Lower lobe of right lung (tissue), 2 donors: ENCODE measurements at places on chromosomes 7 and 10. TPM values are rescaled to one million over a fixed set of nuclear protein-coding genes. Genes with fewer than 3 reads are reported as not detected.

DNA sequence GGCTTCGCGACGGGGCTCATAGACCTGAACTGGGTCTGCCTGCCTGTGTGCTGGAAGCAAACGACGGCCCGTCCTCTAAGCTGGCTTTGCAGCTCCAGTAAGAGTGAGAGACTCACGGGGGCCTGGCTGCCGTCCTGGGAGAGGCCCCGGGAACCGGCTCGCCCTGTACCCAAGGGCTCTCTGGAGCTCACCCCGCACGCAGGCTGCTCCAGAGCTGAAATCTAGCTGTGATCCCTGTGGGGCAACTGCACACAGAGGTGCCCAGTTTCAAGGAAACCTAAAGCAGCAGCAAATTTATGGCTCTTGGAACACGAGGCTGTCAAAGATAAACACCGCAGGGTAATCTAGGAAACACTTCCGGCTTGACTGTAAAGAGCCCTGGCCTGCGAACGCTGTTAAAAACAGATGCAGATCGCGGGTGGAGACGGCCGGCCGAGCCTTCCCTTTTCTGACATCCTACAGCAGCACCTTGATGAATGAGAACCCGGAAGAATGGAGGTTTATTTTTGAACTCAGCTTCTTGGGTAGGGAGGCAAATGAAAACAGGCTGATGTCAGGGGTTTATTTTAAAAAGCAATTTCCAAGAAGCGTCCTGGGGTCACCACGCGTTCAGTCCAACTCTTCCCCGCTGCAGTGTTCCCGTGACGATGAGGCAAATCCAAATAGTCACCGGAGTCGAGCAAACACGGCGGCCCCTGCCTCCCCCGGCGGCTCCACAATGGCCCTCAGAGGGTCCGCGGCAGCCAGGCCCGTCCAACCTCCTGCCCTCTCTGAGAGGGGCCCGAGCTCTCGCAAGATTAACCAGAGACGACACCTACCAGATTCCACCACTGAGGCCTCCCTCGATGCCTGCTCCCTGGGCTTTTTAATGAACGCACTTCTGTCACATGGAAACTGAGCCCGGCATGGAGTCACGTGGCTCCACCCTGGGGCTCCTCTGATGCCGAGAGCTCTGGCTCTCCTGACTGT, 29.6 kb downstream of the AMZ1 start:
- peak; percentile 69 for DNase-seq

Gene ADAM22
- total RNA-seq, result 2.7 TPM

Gene ACTR3C
- total RNA-seq, result 18.6 TPM

- DNase-seq, result peak; percentile 52
Measured at GRCh38 chr10:114632869-114633715, 25.0 kb downstream of the ABLIM1 start.

DNA sequence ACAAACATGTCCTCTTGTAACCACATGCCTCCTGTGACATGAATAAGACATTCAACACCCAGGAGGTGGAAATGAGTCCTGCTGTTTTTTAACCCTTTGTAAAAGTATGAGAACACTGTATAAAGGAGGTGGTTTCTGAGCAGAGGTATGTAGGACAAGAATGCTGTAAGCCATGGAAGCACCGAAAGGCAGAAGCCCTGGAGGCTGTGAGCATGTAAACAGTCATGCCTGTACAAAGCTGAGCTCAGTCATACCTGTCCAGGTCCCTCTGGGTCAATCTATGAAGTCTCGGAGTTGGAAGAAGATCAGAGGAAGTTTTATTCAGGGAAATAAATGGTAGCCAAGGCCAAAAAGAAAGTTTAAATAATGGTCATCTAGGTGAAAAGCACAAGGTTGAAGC, 34.7 kb upstream of the XPNPEP1 start:
- DNase-seq, result no peak

DNA sequence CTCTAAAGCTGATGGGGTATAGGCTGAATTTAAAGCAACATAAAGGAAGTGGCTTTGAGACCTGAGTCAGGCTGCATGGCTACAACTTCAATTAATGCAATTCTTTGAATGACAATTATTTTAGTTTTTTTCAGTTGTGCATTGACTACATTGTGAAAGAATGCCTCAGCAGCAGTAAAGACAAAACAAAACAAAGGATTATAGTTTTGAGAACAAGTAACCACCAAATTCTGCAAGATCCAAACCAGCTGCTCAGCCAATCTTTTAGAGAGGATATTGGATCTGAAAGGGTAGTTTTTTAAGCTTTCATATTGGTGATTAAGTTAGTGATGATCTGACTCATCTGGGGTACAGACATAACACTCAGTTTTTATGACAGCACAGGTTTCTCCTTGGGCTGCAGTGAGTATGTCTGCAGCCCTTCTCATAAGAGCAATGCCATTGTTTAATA, 40.6 kb upstream of the ABCA13 start:
- no peak for DNase-seq

Gene RALA
- total RNA-seq, result 48.0 TPM

GRCh38 chr10:42969147-42969546, 107.7 kb upstream of the RET start:
- DNase-seq, result no peak

DNA sequence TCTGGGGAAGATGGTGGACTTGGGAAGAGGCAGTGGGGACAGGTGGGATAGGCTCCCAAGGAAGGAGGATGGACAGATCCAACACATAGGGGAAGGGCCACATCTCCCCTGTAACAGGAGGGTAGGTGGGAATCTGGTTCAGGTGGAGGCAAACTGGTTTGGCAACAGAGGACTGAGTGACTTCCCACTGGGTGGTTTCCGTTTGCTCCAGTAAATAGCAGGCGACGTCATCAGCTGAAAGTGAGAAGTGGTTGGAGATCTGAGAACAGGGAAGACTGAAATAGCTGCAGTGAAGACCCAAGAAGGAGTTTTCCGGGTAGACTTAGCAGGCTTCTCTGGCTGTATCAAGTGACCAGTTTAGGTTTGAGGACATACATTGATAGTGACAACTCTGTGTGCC, 504.4 kb downstream of the GALNT17 start:
- DNase-seq, result no peak

Gene TCAF2
- 6.2 TPM for total RNA-seq

Gene STRA8
- not detected for total RNA-seq

DNA sequence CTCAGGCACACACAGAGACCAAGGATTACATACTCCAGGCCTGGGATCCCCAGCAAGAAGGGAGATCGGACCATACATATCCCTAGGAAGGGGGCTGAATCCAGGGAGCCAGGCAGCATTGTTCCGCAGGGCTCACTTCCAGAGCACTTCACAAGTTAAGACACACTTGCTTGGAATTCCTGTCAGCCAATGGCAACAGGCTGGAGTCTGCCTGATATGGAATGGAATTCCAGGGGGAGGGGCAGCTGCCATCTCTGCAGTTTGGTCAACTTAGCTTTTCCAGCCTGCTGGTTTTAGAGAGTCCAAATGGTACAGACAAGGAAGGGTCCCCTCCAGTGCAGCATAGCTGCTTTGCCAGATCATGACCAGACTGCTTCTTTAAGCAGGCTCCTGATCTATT, 290.0 kb upstream of the GLI3 start:
- no peak for DNase-seq

Gene LIPN
- 1.6 TPM for total RNA-seq

DNA sequence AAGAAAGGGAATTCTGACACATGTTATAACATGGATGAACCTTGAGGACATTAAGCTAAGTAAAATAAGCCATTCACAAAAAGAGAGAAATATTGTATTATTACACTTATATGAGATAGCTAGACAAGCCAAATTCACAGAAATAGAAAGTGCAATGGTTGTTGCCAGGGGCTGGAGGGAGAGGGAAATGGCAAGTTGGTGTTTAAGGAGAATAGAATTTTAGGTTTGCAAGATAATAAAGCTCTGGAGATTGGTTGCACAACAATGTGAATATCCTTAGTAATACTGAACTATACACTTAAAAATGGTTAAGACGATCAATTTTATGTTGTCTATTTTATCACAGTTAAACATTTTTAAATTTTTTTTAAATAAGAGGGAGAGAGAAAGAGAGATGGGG, 25.0 kb upstream of the ADD3 start:
- no peak for DNase-seq

DNA sequence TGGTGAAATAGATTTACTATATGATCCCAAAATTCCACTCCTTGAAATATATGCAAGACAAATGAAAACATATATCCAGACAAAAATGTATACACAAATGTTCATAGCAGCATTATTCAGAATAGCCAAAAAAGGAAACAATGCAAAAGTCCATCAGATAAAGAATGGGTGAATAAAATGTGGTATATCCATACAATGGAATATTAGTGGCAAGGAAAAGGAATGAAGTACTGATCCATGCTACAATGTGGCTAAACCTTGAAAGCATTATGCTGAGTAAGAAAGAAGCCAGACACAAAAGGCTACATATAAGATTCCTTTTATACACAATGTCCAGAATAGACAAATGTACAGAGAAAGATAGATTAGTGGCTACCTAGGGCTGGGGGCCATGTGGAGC, 225.5 kb downstream of the PLXNA4 start:
- no peak for DNase-seq

- DNase-seq, result no peak
Measured at GRCh38 chr10:111018021-111018420, 58.8 kb upstream of the ADRA2A start.

Gene ABCB1
- 4.3 TPM for total RNA-seq

GRCh38 chr10:6647811-6648526, 67.9 kb upstream of the PRKCQ start:
- peak; percentile 54 for DNase-seq

Gene IRF5
- 46.0 TPM for total RNA-seq

Gene PNLIP
- not detected for total RNA-seq

DNA sequence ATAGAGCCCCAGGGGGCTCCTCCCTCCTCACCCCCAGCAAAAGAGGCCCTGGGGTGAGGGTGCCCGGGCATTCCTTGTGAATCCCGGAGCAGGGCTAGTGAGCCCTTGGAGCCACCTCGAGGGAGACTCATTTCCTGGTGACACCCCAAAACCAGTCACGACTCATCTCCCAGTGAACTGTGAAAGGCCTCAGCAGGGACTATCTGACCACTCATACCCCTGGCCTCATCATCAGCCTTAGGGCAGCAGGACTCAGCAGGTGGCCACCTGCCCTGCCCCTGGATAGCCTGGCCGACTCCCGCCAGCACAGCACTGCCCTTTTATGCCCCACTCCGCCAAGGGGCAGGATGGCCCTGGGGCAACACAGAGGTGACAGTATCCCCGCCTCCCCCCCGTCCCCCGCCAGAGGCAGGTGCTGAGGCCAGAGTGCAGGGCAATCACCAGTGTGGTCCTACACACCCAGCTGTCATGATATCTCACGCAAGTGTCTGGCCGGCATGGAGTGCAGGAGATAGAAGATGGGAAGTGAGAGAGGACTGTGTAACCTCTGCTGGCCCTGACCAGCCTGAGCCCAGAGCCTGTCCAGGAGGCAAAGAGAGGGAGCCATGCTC, 3.2 kb downstream of the SNCG start:
- DNase-seq, result no peak

GRCh38 chr7:84113906-84114850, 80.4 kb downstream of the SEMA3A start:
- DNase-seq, result no peak

Gene AGR2
- 93.0 TPM for total RNA-seq

DNA sequence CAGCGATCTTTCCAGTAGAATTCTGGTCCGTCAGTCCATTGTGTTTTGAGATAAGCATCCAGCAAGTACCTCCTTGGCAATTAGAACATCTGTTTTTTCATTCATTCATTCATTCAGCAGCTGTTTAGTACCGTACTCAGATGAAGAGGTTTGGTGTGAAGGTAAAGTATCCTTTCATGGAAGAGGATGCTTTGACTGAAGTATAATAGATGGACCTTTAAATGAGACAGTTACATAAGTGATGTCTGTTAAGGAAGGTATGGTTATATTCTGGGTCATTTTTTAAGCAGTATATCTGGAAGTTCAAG, 1.2 kb downstream of the MAPK8 start:
- no peak for DNase-seq

Gene KCNH2
- total RNA-seq, result 2.4 TPM

DNA sequence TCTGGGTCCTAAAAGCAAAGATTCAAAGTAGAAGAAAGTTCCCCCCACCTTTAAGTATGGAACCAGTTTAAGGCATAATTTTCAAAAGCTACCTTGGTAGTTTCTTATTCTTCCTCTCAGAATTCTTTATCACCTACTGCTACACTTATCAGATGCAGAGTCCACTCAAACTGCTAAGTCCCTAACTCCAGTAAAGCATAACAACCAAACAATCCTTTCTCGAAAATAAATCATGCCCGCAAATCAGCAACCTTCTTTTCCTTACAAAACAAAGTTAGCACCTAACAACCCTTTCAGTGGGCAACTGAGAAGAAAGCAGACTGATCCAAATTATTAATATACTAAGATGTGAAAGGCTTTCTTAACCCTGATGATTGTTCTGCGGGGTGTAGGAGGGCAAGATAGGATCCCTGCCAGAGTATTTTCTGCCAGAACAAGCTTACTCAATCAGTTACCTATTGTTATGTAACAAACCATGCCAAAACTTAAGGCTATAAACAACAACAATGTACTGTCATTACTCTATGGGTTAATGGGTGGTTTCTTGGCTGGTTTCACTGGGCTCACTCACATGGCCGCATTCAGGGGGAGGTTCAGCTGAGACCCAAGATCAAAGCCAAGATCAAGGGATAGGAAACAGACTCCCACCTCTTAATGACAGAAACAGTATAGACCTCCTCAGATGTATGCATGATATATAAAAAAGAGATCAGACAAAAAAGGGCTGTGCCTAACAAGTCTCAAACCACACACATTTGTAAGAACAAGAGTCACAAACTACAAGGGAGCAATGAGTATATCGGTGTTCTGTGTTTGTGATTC, 42.0 kb downstream of the CCDC6 start:
- DNase-seq, result no peak

GRCh38 chr7:10912077-10912476, 61.6 kb upstream of the PHF14 start:
- no peak for DNase-seq

DNA sequence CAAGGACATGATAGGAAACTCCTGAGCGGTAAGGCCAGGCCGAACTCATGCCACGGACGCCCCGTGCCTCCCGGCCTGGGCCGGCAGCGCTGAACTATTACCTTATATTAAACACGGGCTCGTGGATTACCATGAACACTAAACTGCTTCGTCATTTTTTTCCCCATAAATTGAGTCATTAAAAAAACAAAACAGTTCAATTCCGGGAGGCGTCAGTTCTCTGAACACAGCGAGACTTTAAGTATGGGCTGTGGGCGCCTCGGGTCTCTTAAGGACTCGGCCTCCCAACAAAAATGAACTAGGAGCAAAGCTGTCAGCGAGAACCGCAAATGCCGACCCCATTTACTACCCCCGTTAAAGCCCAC, 519 bp downstream of the PITRM1 start:
- DNase-seq, result no peak
